ENCODE measurements at places on chromosomes 1 and 21.

DNA sequence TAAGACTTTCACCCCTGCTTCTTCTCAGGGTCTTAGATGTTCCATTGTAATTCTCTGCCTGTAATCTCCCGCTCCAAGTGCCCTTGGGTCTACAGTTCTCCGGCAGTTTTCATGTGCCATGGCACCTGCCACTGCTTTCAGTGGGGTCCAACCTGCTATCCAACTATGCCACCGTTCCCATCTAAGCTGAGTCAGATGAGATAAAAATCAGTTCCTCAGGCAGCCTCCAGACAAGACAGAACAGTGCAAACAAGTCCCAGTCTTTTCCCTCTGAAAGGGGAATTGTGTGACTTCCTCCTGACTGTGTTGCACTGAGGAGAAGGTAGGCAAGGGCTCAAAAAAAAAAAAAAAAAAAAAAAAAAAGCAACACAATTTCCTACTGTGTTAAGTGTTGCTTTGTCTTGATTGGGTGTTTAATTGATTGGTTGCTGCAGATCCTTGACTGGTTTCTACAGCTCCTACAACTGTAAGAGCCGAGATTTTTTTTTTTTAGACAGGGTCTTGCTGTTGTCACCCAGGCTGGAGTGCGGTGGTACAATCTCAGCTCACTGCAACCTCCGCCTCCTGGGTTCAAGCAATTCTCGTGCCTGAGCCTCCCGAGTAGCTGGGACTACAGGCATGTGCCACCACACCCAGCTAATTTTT is 50.7 kb downstream of the EBNA1BP2 start:
- DNase-seq, result no peak

- DNase-seq, result no peak
Measured at GRCh38 chr1:11412141-11412540, 66.8 kb upstream of the DISP3 start.

DNA sequence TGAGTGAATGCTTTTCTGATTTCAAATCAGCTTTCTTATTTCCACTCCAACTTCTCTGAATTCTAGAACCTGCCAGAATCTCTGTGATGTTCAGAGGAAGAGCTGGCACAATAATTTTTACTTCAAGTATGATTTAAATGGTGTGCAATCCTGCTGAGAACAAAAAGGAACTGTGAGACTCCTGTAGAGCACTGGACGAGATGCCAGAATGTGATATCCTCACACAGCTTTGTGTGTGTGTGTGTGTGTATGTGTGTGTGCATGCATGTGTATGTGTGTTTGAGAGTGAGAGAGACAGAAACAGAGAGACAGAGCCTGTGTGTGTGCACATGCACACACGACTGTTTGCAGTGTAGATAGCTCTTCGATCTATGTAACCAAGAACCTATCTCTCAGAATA is 713.6 kb upstream of the ZP4 start:
- no peak for DNase-seq

GRCh38 chr1:43284546-43285110 is 753 bp downstream of the C1orf210 start:
- DNase-seq, result no peak

DNA sequence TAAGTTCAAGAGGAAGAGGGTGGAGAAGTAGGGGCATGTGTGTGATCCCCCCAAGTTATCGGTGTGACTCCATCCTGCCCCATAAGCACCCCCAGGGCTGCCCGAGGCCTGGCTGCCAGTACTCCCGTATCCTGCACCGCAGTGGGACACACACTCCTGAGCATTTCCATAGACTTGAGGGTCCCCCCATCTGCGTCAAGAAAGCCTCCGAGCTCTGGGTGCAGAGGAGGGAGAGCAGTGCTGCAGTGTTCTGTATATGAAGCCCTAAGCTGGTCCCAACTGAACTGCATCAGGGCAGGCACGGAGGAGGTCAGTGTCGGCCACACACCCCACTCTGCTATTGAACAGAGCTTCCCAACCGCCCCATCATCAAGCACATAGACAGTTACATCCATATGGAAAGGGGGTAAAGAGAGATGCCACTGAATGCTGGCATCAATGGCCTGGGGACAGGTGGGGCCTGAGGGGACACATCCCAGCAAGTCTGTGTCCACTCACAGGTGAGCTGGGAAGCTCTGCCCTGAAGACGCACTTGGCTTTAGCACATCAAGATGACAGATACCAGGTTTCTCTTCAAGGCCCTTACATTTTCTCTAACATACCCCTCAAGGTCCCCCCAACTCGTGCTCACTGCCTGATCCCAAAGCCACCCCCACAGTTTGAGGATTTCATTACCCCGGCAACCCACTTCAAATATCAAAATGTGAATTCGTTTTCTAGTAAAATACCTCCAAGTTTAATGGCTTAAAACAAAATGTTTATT is 64.3 kb downstream of the EVA1C start:
- no peak for DNase-seq

DNA sequence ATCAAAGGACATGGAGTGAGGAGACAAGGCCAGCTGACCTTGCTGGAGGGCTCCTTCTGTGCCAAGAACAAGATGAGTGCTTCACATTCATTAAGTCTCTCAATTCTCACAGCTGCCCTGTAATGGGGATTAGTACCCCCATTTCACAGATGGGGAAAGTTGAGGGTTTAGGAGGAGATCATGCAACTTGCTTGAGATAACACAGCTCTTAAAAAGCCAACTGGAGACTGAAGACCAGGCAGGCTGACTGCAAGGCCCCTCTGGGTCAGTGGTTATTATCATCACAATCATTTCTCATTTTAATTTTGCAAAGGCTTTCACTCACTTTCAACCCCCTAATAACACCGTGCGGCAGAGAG is 46.8 kb downstream of the GPR161 start:
- no peak for DNase-seq

DNA sequence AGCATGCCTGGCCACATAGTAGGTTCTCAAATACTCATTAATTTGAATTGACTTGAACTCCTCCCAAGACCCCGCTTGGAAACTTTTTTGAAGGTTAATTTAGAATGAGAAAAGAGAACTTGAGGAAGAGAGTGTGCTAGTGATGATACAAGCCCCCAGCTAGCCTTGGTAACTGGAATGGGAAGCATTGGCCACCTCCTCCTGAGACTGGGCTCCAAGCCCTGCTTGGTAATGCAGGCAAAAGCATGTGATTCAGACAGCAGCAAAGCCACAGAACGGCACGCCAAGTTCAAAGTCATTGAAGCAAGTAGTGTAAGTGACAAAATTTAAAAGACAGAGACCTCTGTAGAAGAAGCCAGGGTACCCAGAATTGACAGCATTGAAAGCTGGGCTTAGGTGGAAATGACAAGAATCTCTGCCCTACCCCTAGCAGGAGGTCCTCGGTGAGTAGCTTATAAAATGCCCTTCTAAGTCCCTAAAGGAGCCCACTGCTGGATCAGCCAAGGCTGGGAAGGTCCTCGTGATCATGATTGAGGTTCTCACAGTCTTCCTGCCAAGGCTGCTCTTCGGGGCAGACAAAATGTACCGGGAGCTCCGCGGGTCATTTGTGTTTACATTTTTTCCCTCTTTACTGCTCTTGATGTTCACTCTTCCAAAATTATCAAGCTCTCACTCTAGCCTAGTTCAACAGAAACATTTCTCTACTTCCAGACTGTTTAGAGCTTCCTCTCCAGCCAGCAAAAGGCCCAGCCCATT is 99.4 kb downstream of the TSEN15 start:
- no peak for DNase-seq

DNA sequence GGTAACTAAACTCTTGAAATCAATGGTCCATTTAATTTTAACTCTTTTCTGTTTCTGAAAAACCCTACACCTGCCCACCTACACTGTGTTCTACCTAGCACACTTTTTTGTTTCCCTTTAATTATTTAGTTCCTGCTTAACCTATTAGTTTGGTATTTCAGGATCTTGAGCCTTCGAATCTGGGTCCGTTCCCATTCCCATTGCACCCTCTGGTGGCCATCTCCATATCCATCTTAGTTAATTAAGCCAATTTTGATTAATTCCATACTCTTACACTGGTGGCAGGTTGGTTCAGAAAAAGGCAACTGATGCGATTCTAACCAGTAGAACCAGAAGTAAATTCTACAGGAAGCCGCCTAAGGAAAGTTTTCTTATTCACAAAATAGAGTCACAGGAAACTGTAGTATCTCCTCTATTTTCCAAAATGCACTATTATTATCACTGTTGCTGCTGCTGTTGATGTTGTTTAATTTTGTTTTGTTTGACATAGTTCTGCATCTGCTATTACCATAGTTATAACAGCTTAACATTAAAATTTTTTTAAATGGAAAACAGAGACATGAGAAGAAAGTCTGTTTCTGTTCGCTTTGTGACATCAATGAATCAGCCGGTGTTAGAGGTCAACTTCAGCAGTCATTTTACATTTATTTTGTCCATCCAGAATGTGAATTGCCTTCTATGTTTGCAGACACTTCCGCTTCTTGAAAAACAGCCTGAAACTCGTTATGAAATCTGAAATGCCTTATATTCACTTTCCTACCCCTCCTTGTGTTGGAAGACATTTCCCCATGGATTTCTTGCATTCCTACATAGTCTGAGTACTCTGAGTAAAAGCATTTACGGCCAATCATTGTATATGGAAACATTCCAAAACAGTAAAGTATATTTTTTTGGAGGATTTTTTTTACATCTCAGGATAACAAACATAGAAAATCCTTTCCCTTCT is 115.5 kb upstream of the NCAM2 start:
- no peak for DNase-seq
